ENCODE measurements at places on chromosomes 3 and 15.
A peak's percentile ranks its signal among the peaks of the same experiment; 100 is the strongest.

- DNase-seq = peak; percentile 20
Observed at GRCh38 chr15:79339588-79340314, 28.8 kb downstream of the TMED3 start.

DNA sequence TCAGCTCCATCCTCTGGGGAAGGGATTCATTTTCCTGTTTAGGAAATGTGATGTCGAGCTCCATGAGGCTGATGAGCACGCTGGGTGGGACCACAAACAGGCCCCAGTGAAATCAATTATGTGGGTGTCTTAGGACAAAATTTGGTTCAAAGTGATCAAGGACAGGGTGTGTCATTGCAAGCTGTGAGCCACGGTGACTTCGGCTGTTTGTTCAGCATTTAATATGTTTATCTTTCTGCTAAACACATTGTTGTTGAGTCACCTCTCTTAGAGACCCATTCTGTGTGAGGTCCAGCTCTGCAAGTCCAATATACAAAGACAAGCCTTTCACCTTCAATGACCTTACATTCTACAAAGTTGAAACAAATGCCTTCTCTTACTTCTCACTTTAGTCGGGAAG, 41.3 kb downstream of the SSR3 start:
- no peak for DNase-seq

DNA sequence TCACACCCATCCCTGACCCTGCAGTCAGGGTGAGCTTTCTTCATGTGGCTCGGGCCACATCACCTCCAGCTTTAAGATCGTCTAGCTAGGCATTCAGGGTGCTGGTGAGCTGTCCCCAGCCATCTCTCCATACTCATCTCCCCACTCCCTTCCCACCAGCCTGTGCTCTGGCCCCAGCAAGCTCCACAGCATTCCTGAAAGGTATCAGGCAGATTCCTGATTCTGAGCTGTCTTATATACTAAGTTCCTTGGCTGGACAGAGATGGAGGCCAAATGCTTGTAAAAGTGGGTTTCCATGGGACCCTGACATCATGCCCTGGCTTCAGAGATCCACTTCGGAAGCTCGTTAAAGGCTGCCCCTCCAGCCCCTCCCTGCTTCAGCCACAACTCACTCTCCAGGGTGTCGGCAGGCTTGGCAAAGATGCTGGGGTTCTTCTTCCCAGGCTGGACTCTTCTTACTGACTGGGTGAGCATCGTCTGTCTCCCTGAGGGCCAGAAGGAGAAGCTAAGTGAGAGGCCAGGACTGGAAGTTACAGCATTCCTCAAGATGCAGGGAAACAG, 3.9 kb downstream of the CILP start:
- no peak for DNase-seq

DNA sequence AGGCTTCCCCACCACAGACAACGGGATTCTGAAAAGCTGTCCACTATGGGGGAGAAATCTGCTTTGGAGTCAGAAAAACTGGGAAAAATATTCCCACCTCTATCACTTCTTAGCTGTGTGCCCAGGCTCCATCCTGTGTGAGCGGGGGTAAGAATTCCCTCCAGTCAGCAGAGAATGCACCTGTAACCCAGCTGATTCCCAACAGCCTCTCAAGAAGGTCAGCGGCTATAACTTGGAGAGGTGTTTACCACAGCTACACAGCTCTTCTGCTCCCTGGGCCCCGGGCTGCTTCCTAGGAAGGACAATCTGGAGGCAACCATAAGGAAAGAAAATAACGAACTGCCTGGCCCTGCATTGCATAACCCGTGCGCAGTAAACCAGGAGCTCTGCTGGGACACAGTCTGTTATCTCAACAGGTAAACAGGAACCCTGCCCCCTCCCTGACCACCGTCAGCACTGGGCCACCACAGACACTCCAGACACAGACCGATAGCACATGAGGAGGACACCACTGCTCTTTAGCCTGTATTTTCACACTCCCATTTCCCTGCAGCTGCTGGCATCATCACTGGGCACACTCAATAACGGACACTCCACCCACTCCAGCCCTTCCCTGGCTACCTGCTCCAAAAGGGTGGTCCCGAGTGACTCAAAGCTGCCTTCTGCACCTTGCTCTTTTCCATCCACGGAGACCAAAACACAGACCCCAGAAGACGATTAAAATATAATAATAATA, 2.1 kb downstream of the RAB43 start:
- no peak for DNase-seq

GRCh38 chr3:96813134-96813819, 1.1 kb upstream of the EPHA6 start:
- DNase-seq = peak; percentile 76

DNA sequence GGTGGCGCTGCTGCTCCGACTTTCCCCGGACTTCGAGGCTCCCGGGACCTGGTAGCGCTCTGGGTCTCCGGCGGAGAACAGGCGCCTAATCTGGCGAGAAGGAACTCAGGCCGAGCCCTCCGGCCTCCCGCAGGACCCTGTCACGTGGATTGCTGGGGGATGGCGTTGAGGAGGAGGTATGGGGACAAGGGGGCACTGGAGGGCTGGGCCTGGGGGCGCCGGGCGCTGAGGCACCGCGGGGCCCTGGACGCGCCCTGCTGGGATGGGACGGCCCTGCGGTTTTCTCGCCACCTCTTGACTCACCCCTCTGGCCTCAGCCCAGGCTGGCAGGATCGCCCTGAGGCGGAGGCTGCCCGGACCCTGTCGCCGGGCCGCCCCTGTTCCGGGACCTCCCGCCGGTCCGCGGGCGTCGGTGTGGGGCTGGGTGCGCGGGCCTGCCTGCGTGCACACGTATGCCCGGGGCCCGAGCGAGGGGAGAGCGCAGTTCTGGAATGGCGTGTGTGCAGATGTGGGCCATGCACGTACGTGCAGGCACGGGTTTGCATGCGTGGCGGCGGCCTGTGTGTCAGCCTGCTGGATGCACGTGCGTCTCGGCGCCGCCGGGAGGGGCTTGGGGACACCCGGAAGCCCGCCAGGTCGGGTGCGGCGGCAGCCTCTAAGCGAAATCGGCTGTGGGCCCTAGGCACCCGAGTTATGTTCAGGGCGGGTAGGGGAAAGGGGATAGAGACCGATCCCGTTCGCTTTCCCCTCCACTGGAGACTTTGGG, 752 bp downstream of the C15orf39 start:
- DNase-seq = peak; percentile 77
